ENCODE measurements at places on chromosomes 6 and 20.

GRCh38 chr6:113458368-113459010, 398.7 kb upstream of the MARCKS start:
- DNase-seq: no peak

DNA sequence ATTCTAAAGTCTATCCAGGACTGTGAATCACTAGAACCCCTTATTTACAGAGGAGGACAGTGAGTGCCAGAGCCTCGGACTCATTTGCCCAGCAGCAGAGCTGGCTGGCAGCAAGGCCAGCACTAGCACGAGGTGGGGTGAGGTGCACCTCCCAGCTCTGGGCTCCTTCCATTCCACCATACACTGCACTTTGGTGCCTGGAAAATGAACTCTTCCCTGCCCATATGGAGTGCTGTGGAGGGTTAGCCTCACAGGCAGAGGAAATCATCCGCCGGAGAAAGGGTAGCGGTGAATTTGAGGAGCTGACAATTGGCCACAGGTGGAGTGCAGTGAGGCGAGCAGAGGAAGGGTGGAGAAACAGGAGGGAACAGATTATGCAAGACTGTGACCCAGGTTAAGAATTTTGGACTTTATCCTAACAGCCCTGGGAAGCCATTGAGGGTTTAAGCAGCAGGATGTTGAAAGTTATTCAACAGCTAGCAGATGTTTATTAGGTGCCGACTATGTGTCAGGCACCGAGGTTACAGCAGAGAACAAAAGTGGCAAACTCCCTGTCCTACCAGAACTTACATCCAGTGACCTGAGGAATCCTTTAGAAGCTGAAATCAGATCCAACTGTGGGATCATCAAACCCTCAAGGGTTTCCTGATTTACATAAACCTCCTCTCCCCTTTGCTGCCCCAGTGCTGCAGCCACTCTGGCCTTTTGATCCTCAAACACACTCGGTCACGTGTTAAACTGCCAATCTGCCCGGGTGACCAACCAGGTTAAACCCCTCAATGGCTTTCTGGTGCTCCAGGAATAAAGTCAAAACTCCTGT, 6.2 kb downstream of the TRIM26 start:
- no peak for DNase-seq

GRCh38 chr6:17281100-17281496, at the start of gene RBM24:
TSS of gene RBM24 (plus strand) at chr6:17281361. CDS start at chr6:17281582, 221 bp downstream.
- no peak for DNase-seq

DNA sequence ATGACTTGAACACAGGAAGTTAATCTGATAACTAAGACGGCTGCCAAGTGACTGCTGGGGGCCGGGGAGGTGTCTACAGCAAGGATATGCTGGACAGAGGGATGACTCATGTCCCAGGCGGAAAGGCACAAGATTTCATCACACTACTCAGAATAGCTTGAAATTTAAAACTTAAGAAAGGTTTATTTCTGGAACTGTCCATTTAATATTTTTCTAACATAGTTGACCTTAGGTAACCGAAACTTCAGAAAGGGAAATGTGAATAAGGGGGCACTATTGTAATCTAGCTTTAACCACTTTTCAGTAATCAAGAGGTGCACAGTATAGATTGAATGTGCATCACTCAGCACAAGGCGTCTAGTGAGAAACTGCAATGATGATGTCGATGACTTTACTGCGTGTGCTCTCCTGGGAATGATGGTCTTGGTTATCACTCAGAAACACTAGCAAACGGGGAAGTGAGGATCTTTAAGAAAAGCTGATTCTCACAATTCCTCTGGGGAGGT, 171.5 kb downstream of the QKI start:
- DNase-seq: no peak

DNA sequence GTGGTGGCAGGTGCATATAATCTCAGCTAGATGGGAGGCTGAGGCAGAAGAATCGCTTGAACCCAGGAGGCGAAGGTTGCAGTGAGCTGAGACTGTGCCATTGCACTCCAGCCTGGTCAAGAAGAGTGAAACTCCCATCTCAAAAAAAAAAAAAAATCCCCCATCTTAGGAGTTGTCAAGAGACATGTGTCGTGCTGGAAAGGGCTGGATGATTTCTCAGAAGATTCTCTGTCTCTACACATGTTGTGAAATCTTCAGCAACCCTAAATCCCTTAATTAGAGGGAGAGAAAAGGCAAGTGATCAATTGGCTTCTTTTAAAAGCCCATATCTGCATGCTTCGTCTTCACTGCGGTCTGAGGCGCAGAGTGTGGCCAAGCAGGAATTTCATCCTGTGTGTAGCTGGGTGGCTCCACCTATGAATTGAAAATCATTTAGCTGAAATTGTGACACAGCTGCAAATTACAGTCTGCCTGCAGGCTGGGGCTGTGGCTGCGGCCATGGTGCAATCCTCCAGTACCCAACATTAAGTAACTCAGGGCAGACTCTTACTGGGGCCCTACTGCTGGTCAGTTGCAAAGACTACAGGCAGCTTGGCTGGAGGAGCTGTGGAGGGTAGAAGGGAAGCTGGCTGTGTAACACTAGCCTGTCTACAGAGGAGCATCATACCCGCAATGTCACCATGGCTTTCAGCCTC, 3.2 kb upstream of the TGM3 start:
- no peak for DNase-seq

GRCh38 chr20:53806683-53807401, 213.2 kb upstream of the ZNF217 start:
- no peak for DNase-seq

- DNase-seq: no peak
Measured at GRCh38 chr6:90803956-90804355, 217.1 kb upstream of the MAP3K7 start.

- no peak for DNase-seq
Measured at GRCh38 chr6:162416831-162417537, 310.6 kb downstream of the PRKN start.

GRCh38 chr6:83221276-83221675, 28.1 kb downstream of the RWDD2A start:
- DNase-seq: no peak

- no peak for DNase-seq
Measured at GRCh38 chr6:163133017-163133416, 281.5 kb upstream of the QKI start.

DNA sequence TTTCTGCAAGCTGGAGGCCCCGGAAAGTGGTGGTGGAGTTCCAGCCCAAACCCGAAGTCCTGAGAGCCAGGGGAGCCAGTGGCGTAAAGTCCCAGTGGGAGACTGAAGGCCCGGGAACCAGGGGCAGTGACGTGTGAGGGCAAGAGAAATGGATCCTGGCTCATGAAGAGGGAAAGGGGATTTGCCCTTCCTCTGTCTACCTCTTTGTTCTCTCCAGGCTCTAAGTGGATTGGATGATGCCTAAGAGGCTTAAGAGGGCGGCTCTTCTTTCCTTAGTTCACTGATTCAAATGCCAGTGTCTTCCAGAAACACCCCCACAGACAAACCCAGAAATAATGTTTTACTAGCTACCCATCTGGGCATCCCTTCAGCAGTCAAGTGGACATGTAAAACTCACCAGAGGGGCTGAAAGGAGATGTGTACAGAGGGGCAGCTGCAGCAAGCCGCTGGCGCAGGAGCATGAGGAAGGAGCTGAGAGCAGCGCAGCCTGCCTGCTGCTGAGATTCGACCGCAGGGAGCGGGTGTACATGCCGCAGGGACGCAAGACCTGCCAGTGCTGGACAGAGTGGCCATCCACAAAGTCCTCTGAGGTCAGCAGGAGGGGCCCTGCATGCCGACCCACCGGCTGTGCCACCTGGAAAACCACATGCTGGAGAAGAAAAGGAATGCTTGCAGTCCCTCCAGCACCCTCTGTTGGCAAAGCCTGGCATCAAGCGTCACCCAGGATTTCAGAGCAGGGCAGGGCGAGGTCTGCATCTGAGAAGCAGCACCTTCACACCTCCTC, 29.5 kb downstream of the CDYL start:
- no peak for DNase-seq

GRCh38 chr20:34310481-34311117, 7.4 kb upstream of the AHCY start:
- DNase-seq: no peak

GRCh38 chr20:50957798-50958614, at the start of gene DPM1:
TSS of gene DPM1 (minus strand) at chr20:50958532. CDS start at chr20:50958523, 9 bp downstream.
- peak; percentile 68 for DNase-seq

GRCh38 chr6:150392452-150393220, 23.8 kb downstream of the IYD start:
- no peak for DNase-seq

- no peak for DNase-seq
Measured at GRCh38 chr6:151005896-151006632, 140.6 kb downstream of the MTHFD1L start.

GRCh38 chr6:415087-415486, 23.5 kb downstream of the IRF4 start:
- DNase-seq: no peak

GRCh38 chr6:80767808-80768207, 661.3 kb downstream of the BCKDHB start:
- DNase-seq: no peak

GRCh38 chr6:93786474-93787330, 367.3 kb upstream of the EPHA7 start:
- DNase-seq: no peak

DNA sequence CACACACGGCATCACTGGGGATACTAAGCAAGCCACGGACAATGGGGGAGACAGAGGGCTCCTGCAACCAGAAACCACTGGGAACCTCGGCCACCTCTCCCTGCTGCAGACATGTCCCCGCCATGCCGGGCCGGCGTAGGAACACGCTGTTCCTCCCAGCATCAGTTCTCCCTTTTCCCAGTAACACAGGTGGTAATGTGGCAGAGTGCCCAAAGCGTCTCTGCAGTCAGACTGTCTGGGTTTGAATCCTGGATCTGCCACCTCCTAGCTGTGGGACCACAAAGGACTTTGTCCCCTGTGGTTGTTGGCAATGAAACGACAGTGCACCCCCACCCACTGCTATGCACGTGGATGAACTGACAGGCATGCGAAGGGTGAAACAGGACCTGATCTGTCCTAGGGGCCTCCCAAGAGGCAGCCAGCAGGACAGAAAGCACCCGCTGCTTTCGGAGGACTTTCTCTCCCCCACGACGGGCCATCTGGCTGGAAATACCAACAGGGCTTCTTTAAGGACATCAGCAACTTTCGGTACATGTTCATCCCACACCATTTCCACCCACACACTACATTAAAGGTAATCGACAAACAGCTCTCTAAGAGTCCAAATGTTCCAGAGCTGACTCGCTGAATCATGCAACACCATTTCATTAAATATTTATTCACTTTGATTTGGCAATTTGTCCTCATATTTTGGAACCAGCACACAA, 74.1 kb downstream of the SULF2 start:
- DNase-seq: no peak

DNA sequence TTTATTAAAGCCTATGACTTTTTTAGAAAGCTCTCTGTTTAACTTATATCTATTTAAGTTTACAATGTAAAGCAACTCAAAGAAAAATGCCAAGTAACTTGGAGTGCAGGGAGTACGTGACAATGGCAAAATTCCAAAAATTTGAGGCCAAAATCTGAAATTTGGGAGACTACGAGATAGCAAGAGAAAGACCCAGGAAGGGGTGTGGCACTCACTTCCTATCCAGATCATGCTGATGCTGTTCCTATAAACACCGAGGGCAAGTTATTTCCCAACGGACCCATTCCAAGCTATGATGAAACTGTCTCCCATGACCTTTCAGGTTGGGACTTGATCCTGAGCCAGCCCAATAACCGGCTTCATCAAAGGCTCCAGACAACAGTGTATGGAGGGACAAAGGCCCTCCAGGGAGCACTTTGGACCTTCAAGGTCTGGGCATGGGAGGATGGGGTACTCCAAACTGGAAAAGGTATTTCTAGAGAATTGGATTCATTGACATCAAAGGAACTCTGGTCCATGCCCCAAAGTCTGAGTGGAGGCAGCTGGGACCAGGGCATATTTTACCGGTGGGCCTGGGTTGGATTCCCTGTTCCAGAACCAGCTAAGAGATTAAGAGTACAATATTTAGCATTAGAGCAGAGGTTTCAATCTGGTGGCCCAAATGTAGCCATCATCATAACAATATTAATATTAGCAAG, 15.7 kb upstream of the SLC13A3 start:
- no peak for DNase-seq

DNA sequence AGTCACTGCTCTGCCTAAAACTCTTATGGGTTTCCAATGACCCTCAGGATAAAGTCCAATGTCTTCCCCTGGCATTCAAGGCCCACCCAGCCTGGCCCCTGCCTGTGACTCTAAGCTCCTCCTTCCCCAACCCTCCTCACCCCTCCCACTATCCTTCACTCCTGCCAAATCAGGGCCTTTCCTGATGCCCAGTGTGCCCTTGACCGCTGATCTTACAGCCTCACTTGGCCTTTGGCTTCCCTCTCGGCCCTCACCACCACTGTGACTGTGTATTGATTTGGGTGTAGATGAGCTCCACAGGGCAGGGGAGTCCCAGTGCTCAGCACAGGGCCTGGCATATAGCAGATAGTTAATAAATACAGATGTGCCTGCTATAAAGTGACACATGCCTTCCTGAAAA, 115.7 kb downstream of the TOX2 start:
- no peak for DNase-seq

- no peak for DNase-seq
Measured at GRCh38 chr6:125855783-125856182, 65.0 kb downstream of the NCOA7 start.

GRCh38 chr6:119620846-119621555, 271.4 kb upstream of the MAN1A1 start:
- DNase-seq: no peak

DNA sequence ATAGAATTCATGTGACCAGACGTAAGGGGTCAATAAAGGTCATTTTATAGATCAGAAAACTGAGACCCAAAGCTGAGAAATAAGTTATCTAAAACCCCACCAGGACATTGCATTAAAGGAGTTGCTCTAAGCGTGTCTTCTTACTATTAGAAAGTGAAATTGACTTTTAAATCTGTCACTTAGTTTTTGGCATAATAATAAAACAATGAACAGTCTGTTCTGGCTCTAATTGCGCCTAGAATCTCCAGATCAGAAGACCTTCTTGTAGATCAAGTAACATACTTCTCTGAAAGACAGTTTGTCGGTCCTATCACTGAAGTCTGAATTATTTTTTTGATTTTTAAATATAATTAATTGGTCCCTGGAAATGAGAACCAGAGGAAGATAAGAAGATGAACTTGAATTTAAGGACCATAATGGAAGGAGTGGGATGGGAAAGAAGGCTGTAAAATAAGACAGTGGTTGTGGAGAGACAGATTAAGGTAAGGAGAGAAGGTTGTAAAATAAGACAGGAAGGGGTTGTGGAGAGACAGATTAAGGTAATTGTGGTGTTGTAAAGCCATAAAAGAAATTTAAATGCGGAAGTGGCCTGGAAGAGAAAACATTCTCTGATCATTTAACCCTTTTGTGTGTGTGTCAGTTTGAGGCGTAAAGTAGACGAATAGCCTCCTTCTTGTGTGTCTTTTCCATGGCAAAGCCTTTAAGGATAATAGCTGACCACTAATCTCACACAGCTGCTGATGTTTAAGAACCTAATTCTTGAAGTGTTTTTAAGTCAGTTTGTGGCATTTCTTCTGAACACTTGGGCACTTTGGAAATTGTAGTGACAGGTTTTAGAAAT, 20.1 kb downstream of the TOP1 start:
- DNase-seq: no peak

GRCh38 chr6:154243793-154244750, 112.5 kb downstream of the IPCEF1 start:
- no peak for DNase-seq

Data from stimulated activated CD8-positive, alpha-beta memory T cell treated with anti-CD3 and anti-CD28 coated beads, Interleukin-2, amount 100 ng/mL, for 1 hour (primary cell).